ENCODE measurements at places on chromosomes 5 and 9.

DNA sequence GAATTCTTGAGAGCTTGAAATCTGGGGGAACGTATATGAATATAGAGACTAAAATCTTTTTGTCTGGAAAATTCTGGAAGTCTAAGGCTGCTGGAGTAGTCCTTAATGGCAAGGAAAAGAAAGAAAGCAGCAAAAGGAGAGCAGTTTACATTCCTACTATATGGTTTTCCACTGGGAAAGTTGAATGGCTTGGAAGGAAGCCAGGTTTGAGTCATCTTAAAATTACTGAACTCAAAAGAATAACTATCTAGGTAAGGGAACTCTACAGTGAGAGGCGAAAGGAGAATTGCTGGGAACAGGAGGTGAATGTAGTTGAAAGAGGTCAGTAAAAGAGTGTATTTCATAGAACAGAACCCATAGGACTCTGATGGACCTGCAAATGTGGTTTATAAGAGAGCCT is 258.1 kb upstream of the EDIL3 start:
- DNase-seq, result no peak

GRCh38 chr5:65066387-65067146 is 297.8 kb downstream of the CWC27 start:
- no peak for DNase-seq

GRCh38 chr5:158744226-158744625 is 355.5 kb downstream of the EBF1 start:
- DNase-seq, result no peak

DNA sequence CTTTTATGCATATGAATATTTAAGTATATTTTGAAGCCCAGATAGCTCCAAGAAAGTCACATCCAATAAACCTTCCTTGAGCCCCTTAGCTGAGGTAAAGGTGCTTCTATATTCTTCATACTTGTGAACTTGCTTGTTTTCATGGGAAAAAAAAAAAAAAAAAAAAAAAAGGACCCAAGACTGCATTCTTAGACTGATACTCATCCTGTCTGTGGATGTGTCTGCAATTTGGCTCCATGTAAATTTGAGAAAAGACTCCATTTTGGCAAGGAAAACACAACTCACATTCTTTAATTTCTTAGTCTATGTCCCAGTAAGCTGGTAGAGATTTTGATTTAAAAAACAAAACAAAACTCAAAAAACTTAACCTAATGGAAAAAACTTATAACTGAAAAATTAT is 238.3 kb downstream of the FBXL17 start:
- no peak for DNase-seq

All from NCI-H774 (cell line).